Heart left ventricle (tissue), 16 donors: ENCODE measurements at places on chromosomes 6 and 20. TPM values are rescaled to one million over a fixed set of nuclear protein-coding genes. Genes with fewer than 3 reads are reported as not detected.

- no peak for DNase-seq
Measured at GRCh38 chr6:47834196-47834595, 52.4 kb downstream of the OPN5 start.

DNA sequence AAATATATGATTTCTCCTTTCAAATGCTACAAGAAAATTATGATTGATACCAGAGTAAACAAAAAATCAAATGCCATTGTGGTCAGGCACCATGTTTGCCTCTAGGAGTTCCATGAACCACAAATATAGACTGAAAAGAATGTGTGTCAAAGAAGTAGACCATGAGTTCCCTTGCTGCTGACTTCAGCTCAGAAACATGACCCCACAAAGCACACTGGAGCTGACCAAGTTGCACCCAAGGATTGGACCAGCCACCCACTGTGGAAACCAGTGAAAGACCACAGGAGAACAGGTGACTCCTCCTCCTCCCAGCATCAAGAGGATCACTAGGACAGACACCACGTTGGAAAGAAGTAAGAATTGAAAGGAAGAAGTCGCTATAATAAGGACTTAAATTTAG is 90.8 kb upstream of the TENT5A start:
- DNase-seq = no peak

- no peak for DNase-seq
Measured at GRCh38 chr6:150470960-150471665, 102.3 kb downstream of the IYD start.

DNA sequence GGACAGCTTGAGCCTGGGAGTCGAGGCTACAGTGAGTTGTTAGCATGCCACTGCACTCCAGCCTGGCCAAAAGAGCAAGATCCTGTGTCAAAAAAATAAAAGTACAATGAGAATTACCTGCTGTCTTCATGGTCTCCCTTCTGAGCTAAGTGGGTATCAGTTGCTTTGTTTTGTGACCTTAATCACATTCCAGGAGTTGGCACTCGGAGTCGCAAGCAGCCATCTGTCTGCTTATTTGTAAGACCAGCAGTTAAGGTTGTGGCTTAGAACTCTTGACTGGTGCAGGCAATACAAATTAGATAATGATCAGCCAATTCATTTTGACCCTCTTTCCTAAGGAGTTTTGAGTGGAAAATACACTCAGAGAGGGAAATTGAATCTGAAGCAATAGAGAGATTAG is 114.0 kb downstream of the MYO6 start:
- no peak for DNase-seq

The DSP gene
- total RNA-seq = 349 TPM

The PKIB gene
- total RNA-seq = not detected

The SIRPB1 gene
- total RNA-seq = 14.0 TPM

The NRM gene
- 4.6 TPM for total RNA-seq

The TBC1D7 gene
- 17.0 TPM for total RNA-seq

The DNAH8 gene
- total RNA-seq = not detected
